SK-N-SH (cell line): ENCODE measurements at places on chromosomes 7 and 10.

DNA sequence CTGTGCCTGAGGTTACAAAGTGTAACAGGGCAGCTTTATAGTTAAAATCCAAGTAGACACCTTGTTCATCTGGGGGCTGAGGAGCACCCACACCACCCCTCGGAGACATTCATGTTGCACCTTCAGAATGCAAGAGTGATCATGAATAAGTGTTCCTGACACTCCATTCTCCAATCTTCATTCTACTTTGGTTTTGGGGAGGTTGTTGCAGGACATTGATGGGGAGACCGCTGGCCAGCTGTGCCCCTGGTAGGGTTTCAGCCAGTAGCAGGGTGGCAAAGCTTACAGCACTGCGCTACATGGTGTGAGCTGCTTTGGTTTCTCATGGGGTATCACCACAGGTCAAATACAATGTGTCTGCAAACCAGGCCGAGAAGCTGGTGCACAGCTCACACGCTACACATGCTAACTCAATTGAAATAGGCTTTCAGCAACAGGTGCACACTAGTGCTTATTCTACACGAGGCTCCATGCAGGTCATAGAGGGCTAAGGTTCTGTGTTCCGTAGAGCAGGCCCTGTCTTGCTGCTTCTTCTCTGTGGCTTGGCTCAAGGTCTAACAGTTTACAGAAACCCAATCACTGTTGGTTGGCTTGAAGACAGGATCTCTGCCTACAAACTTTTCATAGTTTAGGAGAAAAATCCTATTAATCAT is 317.4 kb upstream of the ZNF32 start:
- DNase-seq, result no peak

DNA sequence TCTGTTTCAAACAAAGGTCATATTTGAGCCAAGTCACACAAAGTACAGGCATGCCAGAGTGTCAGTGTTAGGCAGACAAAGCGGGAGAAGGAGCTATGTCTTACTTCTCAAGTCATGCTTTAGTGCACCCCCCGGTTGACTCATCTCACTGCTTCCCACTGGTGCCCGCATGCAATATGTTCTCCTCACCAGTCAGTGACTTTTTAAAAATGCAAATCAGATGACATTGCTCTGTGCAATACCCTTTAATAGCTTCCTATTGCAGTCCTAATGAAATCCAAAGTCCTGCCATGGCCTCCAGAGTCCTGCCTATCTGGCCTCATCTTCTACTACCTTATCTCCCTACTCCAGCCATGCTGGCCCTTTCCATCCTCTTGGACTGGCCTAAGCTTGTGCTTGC is 429.1 kb downstream of the ACTR3B start:
- no peak for DNase-seq

DNA sequence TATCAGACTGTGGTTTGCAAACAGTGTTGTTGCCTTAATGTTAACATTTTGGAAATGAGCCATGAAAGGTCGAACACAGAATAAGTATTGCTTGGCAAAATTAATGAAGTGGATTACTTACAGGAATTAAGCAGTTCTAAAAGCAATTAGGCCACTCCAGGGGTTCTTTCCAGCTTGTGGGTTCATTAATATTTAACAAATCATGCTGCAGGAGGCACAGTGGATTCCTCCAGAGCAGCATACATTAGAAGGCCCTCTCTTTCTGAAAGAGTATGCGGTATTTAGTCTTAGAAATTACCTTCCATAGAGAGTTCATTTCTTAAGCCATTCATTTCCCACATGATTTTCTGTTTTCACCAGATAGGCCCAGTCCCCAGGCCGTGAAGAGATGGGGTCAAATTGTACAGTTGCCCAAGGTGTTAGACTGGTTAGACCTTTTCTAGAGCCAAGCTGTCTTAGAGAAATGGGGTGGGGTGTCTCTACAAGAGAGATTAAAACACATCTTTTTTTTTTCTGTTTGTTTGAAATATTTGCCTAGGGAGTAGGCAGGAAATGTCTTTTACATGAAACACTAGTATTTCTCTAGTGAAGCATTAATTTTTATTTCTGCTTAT is 40.0 kb upstream of the AGR3 start:
- no peak for DNase-seq

- DNase-seq, result no peak
Measured at GRCh38 chr10:106978756-106979155, 185.8 kb downstream of the SORCS1 start.

DNA sequence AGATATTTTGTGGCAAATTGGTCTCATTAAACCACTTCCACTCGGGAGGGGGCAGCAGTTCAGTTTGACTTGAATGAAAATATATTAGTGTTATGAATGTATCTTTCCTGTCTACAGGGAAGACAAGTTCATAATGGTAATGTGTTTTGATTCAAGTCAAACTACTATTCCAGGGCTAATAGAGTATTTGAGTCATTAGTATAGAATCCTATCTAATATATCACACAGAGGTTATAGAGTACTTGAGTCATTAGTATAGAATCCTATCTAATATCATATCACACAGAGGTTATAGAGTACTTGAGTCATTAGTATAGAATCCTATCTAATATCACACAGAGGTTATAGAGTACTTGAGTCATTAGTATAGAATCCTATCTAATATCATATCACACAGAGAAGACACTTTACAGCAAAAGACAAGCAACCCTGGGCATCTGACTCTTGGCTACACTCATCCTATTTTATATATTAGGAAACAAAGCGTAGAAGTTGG is 199.7 kb upstream of the MAGI2 start:
- no peak for DNase-seq

GRCh38 chr10:93554760-93555432 is 11.6 kb upstream of the FFAR4 start:
- DNase-seq, result peak; percentile 79

- DNase-seq, result no peak
Measured at GRCh38 chr7:30163231-30163894, 28.6 kb downstream of the MTURN start.

GRCh38 chr10:52623761-52624160 is 148.8 kb downstream of the MBL2 start:
- no peak for DNase-seq

DNA sequence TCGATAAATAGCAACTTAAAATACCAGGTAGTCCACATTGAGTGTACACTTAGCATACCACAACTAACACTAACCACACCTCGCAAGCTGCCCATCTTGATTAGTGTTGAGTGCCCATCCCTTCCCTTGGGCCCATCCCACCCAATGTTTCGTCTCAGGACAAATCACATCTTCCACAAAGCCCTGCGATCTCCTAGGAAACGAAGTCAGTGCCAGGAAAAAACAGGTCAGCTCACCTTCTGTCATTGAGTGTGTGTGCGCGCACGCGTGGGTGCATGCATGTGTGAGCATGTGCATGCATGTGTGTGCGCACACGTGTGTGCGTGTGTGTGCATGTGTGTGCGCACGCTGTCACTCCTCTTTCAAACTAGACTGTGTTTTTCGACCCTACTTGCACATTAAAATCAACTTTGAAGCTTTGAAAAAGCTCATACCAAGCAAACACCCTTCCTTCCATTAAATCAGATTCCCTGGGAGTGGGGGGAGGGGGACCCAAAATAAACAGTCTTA is 48.8 kb upstream of the OPALIN start:
- no peak for DNase-seq

GRCh38 chr7:151793531-151793951 is 83.4 kb downstream of the PRKAG2 start:
- DNase-seq, result no peak

GRCh38 chr7:139321071-139321745 is 19.9 kb upstream of the FMC1 start:
- no peak for DNase-seq

- DNase-seq, result no peak
Measured at GRCh38 chr7:17661982-17662585, 278.2 kb downstream of the SNX13 start.

GRCh38 chr10:66045859-66046258 is 880.0 kb upstream of the LRRTM3 start:
- DNase-seq, result no peak

DNA sequence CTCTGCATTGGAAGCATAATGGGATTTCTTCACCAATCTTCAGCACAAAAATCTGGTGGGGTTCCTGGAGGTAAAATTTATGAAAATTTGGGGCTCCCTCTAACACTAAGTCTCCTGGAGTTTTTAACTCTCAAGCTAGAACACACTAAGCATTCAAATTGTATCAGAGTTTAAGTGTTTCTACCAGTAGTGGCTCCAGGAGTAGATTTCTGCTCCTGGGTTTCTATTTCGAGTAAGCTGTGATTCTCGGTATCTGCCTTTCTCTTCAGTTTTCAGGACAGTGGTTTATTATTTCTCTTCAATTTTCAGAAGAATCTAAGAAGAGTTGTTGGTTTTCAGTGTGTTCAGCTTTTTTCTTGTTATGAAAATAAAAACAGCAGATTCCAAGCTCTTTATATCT is 566.4 kb upstream of the KCND2 start:
- no peak for DNase-seq

GRCh38 chr10:29208845-29209244 is 80.0 kb upstream of the LYZL1 start:
- no peak for DNase-seq

- peak; percentile 83 for DNase-seq
Measured at GRCh38 chr7:55432939-55433784, 68.0 kb downstream of the LANCL2 start.

DNA sequence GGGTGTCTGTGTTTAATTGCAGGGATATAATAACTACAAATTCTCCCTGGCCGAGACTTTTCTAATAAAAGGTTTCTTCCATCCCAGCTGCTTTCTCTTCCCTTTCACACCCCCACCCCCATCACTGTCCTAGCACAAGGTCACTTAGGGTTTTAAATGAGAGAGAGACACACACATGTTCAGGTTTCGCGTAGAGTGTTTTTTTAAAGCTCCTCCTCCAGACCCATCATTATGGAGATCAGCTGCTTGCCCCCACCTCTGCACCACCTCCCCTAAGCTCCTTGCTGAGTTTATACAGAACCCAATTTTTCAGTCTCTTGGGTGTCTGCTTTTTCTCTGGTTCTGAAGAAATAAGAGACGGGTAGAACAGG is 18.6 kb downstream of the LRMDA start:
- no peak for DNase-seq

- no peak for DNase-seq
Measured at GRCh38 chr7:99002827-99003212, 124.5 kb downstream of the TRRAP start.

- DNase-seq, result no peak
Measured at GRCh38 chr10:31604096-31604495, 285.1 kb downstream of the ZEB1 start.

DNA sequence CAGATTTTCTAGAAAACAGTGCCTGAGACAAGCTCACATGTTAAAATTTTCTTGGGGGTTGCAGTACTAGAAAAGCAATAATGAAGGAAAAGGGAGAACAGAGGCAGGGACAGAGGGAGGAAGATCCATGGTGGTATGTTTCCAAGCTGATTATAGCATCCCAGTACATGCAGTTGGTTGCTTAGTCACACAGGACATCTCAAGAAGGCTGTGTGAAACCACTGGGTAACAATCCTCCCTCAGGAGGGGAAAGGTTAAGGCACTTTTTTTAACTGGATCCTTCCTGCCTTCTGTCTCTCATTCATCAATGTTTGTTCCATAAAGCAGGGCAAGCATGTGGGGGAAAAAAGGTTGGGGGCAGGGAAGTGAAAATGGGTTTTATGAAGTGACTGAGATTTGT is 6.1 kb upstream of the IMMP2L start:
- DNase-seq, result no peak

DNA sequence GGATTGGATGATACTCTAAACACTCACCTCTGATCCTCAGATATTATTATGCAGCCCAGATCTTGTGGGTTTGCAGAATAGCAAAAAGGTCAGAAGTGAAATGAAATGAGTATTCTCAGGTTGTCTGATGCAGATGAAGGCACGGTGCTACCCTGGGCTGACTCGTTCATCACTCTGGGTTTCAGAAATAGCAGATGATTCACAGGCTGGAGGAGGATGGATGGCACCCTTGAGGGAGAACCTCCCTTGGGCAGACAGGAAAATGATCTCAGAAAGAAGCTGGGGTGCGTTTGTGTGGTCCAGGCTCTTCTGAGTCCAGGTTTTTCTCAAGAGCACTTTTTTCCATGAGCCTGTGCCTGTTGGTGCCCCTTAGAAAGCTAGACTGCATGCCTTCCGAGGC is 515.8 kb upstream of the MKI67 start:
- no peak for DNase-seq

DNA sequence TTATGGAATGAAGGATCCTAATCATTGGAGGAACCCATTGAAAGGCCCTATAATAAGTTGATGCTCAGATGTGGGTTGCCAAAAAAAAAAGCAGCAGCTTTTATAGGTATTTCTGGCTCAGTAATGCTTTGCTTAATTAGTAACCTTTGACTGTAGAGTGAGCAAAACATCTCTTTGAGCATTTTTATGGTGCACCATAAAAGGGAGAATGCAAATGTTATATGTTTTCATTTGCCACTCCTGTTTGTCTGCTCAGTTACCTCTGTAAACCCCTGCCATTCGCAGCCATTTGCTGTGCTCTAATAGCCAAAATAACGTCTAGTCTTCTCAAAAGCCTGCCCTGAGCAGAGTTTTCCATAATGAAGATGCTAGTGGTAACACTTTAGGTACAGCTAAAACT is 589.1 kb upstream of the FOXK1 start:
- DNase-seq, result no peak

DNA sequence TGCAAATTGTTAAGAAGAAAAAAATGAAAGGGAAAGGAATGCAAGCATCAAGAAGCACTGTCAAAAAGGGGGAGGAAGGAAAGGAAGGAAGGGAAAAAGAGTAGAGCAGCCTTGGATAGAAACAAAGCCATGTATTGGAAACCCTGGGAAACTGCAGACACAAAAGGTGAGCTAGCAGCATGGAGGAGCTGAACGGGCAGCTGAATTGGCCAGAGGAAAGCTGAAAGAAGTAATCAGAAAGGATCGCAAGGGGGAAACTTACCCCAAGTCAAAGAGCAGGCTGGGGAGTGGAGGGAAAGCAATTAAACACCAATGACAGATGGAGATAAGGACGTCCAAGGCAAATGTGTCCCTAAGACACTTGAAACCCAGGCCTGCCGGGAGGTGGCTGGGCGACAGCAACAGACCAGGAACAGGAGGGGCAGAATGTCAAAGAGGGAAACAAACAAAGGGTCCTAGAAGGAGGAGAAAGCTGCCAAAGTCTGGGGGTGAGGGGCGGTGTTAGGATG is 93.8 kb upstream of the SVIL start:
- DNase-seq, result no peak

DNA sequence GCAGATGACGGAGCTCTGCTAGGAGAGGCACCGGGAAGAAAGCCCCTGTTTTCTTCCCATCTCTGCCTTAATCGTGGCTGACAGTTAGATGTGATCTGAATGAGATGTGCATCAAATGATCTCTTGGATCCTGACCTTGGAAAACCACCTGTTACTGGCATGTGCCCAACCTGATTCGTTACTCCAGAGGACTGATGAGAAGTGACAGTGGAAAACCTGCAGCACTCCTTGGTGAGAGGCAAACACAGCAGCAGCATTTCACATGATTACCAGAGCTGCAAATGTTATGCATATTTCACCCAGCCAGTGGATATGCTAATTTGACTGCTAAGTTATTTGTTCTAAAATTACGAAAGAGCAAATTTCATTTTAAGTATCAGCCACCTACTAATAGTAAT is 95.3 kb downstream of the PTPRN2 start:
- no peak for DNase-seq

- no peak for DNase-seq
Measured at GRCh38 chr10:114064151-114065048, 20.7 kb downstream of the ADRB1 start.
